Stimulated activated CD4-positive, alpha-beta T cell treated with anti-CD3 and anti-CD28 coated beads, TNF-alpha, amount 100 ng/mL, for 48 hours (primary cell): ENCODE measurements at places on chromosomes 6 and 20.

DNA sequence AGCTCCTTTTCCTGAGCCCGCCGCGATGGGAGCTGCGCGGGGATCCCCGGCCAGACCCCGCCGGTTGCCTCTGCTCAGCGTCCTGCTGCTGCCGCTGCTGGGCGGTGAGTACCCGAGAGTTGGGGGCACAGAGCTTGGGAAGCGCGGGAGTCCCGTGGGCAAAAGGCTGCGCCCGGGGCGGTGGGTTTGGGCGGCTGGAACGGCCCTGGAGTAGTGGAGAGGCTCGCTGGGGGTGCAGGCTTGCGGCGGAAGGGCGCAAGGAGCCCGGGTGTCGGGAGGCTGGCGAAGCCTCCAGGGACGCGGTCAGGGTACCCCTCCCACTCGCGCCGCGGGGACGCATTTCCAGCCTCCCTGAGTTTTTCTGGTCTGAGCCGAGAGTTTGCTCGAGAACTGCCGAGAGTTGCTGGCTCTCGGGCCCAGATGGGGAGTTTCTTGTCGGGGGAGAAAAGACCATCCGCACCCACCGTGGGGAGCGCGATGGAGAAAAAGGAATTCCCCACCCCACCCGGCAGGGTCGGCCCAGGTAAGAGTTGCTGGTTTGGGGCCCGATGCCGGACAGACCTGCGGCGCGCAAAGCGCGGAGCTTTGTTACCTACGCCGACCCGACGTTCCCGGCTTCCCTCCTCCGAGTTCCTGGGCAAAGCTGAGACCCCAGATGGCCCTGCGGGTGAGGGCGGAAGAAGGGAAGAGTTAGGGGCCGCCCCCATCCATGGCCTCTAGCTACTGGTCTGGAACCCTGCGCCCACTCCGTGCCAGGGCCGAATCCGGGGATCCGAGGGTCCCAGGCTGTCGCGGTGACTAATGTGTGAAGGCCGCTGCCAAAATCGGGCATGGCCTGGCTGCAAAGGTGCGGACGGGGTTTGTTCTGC is 584 bp downstream of the PTK7 start:
- no peak for DNase-seq

DNA sequence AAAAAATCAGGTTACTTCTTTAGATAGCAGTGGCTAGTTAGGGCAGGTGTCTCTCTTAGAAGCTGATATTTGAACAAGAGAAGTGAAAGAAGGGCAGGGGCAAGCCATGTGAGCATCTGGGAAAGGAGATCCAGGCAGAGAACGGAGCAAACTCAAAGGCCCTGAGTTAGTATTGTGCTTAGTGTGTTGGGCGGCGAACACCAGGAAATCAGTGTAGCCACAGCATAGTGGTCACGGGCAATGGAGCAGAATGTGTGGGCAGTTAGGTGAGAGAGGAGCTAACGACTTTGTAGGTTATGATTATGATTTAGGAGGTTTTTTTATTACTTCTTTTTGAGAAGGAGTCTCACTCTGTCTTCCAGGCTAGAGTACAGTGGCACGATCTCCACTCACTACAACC is 229.3 kb downstream of the TMEM242 start:
- DNase-seq: no peak

DNA sequence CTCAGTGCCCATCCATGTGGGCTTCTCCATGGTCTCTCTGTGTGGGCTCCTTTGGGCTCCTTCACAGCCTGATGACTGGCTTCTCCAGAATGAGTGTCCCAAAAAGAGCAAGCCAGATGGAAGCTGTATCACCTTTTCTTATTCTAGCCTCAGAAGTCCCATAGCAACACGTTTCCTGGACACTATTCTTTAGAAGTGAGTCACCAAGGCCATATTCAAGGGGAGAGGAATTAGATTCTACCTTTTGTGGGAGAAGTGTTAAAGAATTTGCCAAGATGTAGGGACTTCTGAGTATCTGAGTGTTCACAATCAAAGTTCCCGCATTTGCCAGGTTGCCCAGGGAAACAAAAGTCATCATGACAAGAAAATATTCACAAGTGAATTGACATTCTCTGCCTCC is 20.7 kb upstream of the TBC1D22B start:
- DNase-seq: no peak

DNA sequence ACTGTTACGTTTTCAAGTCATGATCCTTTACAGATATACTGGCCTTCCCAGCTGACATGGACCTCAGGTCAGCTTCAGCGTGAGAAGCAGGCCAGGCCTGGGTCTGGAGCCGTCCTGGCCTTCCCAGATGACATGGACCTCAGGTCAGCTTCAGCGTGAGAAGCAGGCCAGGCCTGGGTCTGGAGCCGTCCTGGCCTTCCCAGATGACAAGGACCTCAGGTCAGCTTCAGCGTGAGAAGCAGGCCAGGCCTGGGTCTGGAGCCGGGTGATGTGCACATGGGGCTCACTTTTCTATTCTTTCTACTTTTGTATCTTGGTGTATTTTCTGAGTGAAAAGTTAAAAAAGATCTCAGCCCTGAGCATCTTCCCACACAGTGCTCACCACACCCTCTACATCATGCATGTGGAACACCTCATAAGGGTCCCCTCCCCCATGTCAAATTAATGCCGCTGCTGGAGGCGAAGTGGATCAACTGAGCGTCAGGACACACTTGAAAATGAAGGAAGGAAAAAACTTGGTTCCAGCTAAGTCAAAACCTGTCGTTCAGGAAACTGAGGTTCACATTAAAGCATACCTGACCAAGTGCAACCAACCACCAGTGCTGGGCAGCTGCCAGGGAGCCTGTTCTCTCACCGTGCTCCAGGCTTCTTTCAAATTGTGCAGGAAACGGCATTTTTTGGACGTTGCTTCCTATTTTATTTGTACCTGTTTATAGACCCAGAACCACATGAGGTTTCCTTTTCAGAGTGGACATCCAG is 32.2 kb downstream of the KIF25 start:
- DNase-seq: no peak

GRCh38 chr6:21084656-21085055 is 508.9 kb upstream of the SOX4 start:
- DNase-seq: no peak

DNA sequence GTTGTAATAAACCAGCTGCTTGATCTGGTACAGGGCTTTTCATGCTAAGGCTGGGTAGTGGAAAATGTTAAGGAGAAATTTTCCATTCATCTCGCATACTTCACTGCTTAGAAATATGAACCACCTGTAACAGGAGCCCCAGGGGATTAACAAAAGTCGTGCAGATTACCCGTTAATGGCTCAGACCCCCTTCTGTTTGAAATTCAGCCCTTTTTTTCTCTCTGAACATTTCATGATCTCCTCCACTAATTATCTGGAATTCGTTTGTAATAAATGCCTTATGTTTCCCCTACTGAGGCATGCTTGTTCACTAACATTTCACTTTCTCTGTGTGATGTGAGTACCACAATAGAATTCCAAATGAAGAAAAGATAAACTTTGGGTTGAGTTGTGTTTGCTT is 336.4 kb upstream of the HSF2 start:
- no peak for DNase-seq

DNA sequence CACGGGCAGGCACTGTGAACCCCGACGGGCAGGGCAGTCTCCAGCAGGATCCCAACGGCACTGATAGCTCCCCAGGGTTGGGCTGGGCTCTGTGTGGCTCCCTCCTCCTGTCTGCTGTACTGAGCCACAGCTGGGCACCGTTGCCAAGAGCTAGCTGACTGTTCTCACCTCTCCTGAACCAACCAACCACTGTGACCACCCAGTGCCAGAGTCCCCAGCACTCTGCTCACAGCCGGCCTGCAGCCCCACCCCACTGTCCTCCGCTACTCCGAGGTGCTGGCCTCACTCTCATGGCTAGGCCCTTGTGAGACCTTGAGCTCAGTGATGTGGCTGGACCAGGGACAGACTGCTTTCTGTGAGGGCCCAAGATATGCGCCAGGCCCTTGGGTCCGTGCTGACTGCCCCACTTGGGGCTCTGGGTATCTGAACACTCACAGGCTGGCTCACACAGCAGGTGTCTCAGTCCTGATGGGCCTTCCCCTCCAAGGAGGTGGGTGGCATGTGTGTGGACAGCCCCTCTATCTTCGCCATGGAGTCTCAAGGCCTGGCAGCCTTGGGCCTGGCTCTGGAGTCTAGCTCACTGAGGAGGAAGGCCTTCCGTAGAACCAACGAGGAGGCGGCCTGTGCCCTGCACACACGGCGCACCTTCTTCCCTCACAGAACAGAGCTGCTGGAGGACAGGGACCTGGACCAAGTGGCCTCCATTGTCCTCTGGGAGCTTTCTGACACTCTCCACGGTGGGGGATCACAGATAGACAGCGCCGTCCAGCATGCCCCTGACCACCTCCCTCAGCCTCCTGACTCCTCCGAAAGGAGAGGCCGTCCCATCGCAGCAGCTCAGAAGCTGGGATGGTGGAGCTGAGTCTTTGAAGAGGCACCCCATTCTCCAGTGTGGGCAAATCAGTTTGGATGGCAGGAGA is 53.5 kb downstream of the TCP11 start:
- no peak for DNase-seq

GRCh38 chr6:149831308-149831820 is 32.8 kb downstream of the LRP11 start:
- DNase-seq: no peak

DNA sequence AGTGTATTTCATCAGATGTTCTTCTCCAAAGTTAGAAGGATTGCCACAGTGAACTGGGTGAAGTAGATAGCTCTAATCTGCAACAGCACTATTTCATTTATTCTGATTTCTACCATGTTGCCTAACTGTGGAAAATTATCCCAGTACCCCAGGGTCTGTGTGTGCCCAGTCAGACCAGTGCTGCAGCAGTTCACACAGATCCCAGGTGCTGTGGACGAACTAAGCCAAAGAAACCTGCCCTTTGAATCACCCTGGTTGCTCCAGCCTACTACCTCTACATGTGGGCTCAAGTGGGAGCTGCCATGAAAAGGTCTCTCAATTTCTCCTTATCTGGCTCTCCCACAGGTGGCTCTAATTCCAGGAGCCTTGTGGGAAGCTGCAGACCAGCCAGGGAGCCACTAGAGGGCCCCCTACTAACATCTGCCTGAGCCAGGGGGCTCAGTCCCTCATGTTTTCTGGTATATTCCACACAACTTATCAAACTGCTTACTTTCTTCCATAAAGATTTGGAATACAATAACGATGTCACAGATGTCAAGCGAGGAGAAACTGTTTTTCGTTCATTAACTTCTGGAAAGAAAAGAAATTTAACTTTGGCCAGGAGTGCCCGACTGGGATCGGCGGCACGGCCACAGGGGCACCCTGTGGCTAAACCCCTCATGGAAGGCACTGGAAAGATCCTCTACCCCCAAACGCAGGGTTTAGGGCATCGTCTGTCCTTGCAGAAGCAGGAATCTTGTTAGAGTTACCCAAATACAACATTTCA is 31.6 kb upstream of the LY86 start:
- DNase-seq: no peak
